HS-27A (cell line): ENCODE measurements at places on chromosomes 2 and 18.

- DNase-seq: no peak
Observed at GRCh38 chr2:202815548-202816360, 55.8 kb downstream of the ICA1L start.

DNA sequence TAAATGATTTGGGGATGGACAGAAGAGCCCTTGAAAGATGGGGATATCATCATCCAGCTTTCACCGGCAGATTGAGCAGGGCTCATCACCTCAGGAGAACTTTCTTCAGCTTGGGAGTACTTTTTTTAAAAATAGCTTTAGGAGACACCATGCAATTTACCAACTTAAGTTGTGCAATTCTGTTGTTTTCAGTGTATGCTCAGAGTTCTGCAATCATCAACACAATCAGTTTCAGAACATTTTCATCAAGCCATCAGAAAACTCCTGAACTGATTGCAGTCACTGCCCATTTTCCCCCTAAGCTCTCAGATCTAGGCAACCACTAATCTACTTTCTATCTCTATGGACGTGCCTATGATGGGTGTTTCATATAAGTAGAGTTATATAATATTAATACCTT, 117.7 kb downstream of the CRIM1 start:
- DNase-seq: no peak

DNA sequence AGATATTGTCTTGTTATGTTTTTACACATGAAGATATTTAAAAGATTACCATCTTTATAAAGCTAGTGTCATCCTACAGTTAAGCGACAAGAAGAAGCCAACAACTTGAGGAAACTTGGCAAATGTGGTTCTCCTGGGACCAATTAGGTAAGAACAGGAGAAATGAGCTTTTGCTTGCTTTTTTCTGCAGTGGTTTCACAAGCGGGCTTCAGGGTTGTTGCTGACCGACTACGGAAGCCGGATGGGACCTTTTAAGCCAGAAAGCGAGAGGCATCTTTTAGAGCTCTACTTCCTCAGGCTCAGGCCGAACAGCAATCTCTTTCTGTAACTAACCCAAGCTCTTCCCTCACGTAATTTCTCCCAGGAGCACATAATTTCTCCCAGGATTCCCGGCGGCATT, 256.5 kb downstream of the CNTNAP5 start:
- no peak for DNase-seq

DNA sequence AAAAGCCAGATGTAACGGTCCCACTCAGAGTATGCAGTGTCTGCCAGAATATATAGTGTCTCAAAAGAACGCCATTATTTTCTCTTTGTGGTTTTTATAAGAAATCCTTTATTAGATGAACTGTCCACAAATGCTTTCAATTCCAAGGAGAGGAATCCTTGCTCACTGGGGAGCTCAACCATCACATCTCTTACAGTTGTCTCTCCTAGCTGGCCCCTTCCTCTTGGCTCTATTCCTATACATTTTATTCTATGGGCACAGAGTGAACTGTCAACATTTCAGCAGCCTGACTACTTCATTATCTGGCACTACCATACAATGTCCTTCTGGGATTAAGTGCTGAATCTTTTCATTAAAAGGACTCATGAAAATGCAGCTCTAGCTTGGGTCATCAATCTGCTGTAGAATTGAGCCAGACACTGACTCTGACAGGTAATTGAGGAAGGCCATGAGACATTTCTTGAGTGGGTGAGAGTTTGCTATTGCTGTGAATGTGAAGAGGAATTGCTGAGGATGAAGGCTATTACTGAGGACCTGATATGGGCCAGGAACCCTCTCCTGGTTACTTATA, 96.5 kb upstream of the THOC1 start:
- DNase-seq: no peak

GRCh38 chr2:56357655-56358295, 174.0 kb downstream of the CCDC85A start:
- no peak for DNase-seq

DNA sequence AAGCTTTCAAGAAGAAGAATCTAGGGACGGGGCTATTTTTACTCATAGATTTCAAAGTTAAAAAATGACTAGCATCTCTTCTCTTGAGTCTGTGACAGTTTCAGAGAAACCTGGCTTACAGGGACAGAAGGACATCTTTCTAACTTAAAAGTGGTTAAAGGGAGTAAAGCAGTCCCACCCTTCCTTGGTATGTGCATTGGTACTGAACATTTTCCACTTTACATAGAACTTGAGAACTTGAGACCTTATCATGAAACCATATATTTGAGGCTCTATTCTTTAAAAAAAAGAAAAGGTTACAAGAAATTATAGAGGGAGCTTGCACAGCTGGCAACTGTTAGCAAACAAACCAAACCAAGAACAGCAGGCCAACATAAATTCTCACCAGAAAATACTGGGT, 73.4 kb upstream of the GAREM1 start:
- DNase-seq: no peak

DNA sequence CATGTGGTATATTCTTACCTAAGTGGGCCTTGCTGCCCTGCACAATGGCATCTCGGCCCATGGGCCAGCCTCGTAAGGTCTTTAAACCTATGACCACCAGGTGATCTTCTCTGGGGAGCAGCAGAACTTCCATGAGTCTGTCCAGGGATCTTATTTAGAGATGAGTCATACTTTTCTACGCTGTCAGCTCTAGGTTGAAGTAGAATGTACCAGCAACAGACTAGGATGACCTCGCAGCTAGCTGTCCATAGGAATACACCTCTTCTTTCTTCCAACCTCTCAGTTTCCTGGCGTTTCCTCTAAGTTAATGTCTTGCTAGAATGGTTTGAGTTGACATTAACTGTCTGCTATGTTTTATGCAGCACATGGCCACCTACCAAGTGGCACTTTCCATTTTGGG, 15.6 kb upstream of the CXCR4 start:
- no peak for DNase-seq

DNA sequence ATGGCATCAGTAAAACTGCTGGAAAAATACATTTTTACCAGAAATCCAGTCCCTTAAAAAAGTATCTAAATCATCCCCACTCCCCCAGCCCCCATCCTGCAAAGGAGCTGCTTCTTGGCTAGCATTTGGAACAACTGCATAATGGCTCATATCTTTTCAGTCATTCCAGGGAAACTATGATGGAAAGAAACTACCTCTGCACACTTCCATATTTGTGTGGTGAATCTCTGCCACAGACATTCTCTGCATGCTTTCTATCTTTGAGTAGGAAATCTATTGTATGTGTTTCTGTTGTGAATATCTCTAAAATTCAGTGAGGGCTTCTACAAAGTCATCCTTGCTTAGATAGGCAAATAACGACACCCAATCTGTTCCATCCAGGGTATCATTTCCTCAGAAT, 632.3 kb downstream of the LRP1B start:
- DNase-seq: no peak

DNA sequence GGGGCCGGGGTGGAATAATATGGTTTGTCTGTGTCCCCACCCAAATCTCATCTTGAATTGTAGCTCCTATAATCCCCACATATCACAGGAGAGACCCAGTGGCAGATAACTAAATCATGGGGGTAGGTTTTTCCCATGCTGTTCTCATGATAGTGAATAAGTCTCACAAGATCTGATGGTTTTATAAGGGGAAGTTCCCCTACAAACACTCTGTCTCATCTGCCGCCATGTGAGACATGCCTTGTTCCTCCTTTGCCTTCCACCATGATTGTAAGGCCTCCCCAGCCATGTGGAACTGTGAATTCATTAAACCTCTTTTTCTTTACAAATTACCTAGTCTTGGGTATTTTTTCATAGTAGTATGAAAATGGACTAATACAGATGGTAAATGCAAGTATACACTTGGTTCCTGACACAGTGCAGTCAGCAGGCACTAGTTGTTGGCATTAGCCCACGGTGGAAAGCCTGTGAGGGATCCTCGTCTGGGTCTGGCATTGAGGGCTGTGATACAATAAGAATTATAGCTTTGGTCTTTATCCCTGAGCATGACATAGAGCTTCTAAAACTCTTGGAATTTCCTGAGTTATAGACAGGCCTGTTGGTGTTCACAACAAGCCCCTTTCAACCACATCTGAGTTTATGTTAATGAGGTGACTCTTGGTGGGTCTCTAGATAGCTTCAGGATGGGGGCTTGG, 135.8 kb downstream of the CABLES1 start:
- no peak for DNase-seq

GRCh38 chr2:69111076-69111475, 98.1 kb downstream of the ANTXR1 start:
- DNase-seq: no peak

DNA sequence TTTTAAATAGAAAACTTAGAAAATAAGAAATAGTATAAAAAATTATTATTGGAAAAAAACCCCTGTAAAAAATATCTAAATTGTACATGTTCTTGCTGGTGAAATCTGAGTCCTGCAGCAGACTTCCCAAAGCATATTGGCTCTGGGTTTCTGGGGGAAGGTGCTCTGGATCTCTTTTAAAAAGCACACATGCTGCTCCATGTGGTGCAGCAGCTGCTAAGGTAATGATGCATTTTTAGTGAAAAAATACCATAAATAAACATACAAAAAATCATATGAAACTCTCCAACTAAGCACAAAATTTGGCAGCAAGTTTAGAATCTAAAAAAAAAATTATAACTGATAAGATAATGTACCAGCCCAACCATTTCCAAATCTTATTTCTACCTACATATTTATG, 216.5 kb downstream of the GPD2 start:
- DNase-seq: no peak

DNA sequence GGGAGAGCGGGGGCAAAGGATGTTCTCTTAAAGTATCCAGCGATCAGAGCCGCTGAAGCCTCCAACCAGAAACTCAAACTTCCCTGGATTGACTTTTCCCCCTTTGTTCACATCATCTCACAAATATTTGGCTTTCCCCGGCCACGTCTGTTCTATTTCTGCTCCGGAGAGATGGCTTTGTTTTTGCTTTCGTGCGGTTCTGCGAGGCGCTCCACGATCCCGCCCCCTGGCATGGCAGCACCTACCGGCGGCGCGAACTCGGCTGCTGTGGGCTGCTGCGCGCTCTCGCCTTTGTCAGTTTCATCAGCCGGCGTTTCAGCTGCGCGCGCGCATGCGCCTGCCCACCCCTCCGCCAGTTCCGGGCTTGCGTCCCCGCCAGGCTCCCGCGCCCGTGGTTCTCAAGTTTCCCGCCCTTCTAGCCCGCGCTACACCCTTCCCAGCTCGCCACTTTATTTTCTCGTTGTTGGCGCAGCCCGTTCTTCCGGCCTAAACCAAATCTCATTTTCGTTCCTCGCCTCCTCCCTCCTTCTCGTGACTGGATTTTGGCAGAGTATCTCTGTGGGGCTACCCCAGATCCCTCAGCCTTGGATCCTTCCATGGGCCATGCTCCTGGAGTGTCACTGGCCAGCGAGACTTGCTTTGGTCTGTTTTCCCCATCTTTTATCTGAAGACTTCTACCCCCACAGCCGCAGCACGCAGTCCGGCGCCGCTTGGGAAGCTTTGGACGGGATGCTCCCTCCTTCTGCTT, 98.0 kb downstream of the INSIG2 start:
- DNase-seq: peak; percentile 88

DNA sequence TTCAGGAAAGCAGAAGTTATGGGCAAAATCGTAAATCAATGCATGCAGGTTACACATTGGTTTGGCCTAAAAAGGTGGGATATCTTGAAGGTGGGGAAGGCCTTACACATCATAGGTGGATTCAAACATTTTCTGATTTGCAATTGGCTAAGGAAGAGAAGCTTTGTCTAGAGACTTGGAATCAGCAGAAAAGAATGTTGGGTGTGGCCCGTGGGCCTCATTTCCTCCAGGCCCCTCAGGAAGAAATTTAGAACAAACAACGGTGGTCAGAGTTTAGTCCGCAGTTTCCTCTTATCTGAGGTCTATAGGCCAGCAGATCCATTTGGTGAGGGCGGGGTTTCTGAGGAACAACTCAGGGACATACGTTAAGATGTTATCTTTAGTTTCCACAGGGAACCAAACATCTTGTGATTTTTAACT, 50.9 kb upstream of the AFF3 start:
- peak; percentile 49 for DNase-seq

DNA sequence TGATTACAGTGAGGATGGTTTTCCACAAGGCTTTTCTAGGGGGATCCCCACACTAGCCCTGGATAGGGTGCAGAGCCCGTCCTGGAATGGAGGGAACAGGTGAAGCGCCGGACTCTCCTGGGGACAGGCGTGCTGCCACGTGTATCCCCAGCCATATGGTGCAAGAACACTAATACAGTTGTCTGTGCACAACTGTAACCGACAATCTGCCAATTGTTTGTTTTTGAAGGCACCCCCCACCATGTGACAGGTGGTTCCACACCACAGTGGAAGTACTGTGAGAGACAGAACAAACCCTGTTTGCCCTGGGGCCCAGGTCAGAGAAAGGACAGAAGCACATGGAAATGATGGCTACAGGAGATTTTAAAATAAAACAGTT, 52.9 kb downstream of the MYCN start:
- DNase-seq: no peak

DNA sequence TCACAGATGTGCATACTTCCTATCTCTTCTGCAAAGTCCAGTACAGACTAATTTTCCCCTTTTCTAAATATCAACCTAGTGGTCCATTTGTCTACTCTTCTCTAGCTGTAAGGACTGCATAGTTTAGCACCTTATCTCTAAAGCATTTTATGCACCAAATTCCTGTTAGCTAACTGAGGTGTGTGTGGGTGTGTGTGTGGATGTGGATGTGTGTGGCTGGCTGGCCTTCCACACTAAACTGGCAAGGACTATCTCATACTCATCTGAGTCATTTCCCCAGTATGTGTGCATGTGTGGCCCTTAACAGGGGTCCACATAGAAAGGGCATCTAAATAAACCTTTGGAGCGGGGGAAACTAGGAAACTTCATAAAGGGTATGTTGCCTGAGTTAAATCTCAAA, 139.6 kb downstream of the TTC32 start:
- DNase-seq: no peak
